NCI-H460 (cell line): ENCODE measurements at places on chromosomes 5 and 9. TPM values are rescaled to one million over a fixed set of nuclear protein-coding genes. Genes with fewer than 3 reads are reported as not detected.

ADRA1B gene
- total RNA-seq, result 0.12 and 0.17 TPM in 2 replicates

PKN3 gene
- 5.9 and 7.4 TPM in 2 replicates for total RNA-seq

ETF1 gene
- total RNA-seq, result 153 and 176 TPM in 2 replicates

PPP3R2 gene
- total RNA-seq, result not detected in 2 replicates

LCN9 gene
- not detected in 2 replicates for total RNA-seq

PCDHB5 gene
- 0.07 TPM in 1 of 2 replicates, not detected in the other for total RNA-seq

CDC25C gene
- 21.5 and 24.3 TPM in 2 replicates for total RNA-seq

CFAP157 gene
- not detected in 2 replicates for total RNA-seq

GRCh38 chr5:109759306-109759705 is 69.6 kb downstream of the MAN2A1 start:
- no peak for DNase-seq

GRCh38 chr9:70493029-70493428 is 78.6 kb upstream of the KLF9 start:
- DNase-seq, result no peak

DNA sequence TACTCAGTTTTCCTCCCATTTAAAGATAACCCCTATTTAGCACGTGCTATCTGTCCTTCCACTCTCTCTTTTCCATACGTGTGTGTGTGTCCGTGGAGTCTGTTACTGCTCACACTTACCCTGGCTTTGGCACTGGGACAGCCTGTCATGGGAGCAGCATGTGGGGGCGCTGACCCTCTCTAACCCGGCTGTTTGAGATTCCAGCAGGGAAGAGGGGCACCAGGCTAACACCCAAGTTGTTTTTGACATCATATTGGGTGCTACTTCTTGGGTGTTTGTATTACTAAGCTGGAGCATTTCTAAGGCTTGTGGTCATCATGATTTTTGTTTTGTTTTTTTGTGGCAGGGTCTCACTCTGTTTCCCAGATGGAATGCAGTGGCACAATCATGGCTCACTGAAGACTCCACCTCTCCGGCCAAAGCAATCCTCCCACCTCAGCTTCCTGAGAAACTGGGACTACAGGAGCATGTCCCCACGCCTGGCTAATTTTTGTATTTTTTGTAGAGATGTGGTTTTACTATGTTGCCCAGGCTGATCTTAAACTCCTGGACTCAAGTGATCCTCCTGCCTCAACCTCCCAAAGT is 56.9 kb upstream of the SIMC1 start:
- no peak for DNase-seq

DNA sequence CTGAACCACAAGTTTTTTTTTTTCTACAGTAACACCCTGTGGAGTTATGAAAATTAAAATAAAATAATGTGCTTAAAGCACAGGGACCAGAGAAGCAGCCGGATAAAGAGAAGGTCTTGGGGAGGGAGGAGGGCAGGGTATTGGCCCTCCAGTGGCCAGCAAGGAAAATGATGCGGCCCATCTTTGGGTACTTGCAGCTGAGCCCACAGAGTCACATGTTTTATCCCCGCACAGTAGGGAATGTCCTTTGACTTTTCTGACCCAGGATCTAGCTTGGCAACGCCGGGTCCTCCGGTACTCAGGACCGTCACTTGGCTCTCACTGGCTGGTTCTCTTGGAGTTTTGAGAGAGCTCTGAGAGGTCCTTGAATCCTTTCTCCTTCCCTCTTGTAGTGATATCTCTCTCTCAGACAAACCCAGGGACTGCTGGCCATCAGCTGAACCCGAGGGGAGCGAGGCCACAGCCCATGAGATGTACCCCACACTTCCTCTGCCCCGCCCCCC is 35.3 kb upstream of the HSPA9 start:
- DNase-seq, result no peak

DNA sequence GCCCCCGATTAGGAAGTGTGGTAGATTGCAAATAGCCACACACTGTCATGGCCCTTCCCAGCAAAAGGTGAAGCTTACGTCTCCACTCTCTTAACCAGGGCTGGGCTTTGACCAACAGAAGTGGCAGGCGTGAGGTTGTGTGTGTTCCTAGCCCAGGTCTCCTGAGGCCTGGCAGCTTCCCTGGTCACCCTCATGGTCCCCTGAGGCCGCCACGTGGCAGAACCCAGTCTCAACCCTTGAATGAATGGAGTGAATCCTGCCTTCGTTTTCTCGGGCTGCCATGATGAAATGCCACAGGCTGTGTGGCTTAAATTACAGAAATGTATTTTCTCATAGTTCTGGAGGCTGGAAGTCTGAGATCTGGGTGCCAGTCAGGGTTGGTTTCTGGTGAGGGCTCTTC is 370.4 kb downstream of the IRX2 start:
- DNase-seq, result no peak

DNA sequence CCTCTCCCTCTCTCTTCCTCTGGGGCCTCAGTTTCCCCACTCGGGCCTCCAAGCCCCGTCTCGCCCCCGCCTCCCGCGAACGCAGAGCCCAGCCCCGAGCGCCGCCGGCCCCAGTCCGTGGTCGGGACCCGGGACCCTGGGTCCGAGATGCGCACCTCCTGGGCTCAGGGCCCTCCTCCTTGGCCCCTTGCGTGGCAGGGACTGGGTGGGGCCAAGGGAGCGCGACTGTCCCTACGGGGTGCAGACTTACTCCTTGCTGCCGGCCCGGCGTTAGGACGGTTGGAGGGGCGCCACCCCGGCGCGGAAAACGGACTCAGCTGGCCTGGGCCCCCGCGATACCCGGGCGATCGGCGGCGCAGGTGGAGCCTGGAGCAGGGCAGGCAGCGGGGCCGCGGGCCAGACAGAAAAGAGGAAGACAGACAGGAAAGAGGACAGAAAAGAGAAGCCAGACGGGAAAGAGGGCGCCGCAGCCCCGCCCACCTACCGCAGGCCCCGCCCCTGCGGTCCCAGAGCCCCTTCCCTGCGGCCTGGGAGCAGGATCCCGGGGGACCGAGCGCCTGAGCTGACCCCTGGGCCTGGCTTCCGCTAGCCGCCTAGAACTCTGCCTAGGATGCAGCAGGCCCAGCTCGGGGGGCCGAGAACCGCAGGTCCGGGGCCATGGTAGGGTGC is at the start of gene GBGT1:
GBGT1 (minus strand) TSS at position 411 of the 669 bp plus-strand sequence. CDS start 1,502 bp downstream, outside the sequence.
- no peak for DNase-seq

GRCh38 chr5:177373806-177374205 is 10.4 kb upstream of the SLC34A1 start:
- no peak for DNase-seq

DNA sequence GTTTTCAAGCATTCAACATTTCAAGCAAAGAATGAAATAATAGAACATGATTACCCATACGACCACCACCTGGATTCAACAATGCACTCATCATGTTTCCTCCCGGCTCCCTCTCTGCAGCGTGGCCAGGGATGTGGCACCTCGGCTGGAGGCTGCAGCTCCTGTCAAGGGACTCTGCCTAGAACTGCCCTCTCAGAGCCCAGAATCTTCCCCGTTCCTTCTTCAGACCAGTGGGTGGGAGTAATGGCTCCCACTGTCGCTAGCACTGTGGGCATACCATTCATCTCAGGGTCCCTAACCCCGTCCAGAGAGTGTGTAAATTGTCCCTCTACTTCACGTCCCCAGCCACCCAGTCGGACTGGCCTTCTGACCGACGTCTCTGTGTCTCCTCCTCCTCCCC is 118.6 kb upstream of the COL5A1 start:
- no peak for DNase-seq

DNA sequence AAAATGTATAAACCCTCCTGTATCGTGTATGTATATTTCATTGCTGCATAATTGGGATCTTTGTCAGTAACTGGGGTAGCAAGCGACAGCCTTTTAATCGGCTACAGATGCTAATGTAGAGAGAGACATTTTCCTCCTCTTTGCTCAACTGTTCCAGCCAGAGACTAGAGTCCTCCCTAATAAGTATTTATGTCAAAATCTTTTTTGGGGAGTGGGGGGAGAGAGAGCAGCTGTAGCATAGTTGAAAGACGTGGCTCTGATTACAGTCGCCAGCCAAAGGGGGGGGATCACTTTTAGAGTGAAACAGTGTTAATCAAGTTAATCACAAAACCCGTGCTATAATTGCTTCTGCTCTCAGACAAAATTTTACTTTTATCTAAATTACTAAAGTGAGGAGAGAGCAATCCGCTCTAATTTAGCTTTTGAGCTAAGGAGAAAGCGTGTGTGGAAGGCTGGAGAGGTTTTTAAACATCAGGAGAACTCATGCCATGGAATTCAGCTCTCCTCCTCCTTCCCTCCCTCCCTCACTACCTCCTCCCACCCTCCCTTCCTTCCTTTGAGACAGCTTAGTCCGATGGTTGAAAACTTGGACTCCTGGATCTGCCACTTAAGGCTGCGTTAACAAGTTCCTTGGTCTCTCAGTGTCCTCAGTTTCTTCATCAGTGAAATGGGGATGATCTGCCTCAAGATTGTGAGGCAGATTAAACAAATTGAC is 87.3 kb upstream of the ZNF618 start:
- DNase-seq, result no peak

GRCh38 chr5:77389746-77390145 is 102.4 kb downstream of the WDR41 start:
- no peak for DNase-seq

DNA sequence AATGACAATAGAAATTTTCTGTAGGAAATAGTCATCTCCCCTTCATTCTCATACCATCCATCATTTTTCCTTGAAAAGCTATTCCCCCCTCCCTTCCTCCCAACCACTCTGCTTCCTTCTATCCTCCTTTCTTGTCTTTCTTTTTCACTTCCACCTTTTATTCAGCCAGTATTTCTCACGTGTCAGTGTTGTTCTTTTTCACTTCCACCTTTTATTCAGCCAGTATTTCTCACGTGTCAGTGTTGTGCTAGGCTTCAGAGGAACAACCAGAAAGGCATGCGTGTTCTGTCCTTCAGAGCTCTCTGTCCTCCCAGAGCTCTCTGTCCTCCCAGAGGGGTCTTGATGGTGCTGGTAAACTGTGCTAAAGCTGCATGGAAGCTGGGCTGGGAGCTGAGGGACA is 419.6 kb downstream of the GADD45G start:
- no peak for DNase-seq

GRCh38 chr5:171162596-171162995 is 146.5 kb upstream of the TLX3 start:
- peak; percentile 21 for DNase-seq

DNA sequence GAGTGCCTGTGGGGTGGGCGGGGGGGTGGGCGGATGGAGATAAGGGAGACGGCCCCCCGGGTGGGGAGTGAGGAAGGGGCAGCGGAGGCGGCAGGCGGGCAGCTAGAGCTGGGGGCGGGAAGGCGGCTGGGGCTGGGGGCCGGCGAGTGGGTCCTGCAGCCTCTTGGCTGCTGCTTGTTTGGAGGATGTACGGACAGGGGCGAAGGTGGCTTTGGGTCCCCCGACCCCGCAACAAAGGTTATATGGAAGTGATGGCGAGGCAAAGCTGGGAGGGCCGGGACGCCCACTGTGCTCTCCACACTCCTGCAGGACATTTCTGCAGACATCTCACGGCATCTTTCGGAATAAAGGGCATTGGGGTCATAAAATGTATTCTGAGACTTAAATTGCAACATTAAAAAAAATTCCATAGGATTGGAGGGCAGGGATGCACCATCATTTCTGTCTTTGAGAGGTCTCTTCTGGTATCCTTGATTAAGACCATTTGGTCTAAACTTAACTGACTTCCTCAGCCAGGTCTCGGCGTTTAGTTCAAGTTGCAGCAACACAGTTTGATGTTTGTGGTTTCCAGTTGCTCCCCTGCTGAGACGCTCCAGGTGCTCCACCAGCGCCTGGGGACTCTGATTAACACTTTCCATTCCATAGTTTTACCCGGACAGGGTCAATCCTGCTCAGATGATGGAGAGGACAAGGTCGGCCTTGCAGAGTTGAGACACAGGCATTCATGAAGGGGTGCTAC is 101.6 kb upstream of the SSBP2 start:
- no peak for DNase-seq

DNA sequence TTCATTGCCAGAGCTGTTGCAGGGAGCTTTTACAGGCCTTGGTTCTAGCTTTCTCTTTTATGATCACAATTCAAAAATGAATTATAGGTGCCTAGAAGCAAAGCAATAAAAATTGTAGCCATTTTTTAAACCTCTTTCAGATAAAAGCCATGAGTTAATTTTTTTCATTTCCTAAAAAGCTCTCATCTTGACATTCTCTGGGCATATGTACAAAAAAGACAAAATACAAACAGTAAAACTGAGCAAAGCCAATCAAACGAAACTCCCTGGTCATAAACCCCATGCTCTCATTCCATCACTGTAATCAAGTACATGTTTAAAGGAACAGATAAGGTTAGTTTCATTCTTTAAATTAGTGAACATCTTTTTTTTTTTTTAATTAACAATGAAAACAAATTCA is 101.9 kb downstream of the ERCC6L2 start:
- no peak for DNase-seq

- no peak for DNase-seq
Measured at GRCh38 chr5:158058208-158059120, 199.5 kb upstream of the CLINT1 start.

GRCh38 chr9:110464321-110464720 is 115.2 kb downstream of the SVEP1 start:
- no peak for DNase-seq

DNA sequence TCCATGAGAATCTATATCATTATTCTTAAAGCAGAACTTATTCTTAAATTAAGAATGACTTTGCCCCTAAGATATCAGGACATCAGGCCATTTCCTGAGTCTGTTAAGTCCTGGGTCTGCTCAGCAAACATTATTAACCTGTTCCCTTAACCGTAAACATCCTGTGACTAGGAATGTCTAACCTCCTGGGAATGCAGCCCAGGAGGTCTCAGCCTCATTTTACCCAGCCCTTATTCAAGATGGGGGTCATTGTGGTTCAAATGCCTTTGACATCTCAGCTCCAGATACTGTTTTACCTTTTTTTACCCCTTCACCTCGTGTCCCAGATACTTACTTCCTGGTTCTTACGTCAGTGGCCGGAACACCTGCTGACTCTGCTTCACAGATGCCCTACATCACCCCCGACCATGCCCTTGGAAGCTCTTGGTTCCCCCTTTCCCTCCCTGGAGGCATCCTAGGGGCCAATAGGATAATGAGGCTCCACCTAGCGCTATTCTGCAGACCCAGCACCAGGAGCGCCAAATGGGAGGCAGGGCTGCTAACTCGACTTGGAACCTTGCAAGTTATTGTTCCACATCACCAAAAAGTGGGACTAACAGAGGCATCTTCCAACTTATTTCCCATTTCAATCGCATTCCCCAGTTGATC is 182.5 kb downstream of the MED10 start:
- DNase-seq, result no peak

GRCh38 chr9:76203373-76203772 is 190.9 kb downstream of the RFK start:
- no peak for DNase-seq

GRCh38 chr5:60744682-60745081 is 44.7 kb upstream of the DEPDC1B start:
- DNase-seq, result no peak

- DNase-seq, result no peak
Measured at GRCh38 chr5:120516805-120517204, 52.7 kb downstream of the PRR16 start.

- no peak for DNase-seq
Measured at GRCh38 chr5:144183254-144183889, 12.7 kb downstream of the KCTD16 start.
